ENCODE measurements at places on chromosomes 2 and 18.

- no peak for DNase-seq
These were observed 102.8 kb upstream of the BZW1 start for GRCh38 chr2:200708943-200709342.

DNA sequence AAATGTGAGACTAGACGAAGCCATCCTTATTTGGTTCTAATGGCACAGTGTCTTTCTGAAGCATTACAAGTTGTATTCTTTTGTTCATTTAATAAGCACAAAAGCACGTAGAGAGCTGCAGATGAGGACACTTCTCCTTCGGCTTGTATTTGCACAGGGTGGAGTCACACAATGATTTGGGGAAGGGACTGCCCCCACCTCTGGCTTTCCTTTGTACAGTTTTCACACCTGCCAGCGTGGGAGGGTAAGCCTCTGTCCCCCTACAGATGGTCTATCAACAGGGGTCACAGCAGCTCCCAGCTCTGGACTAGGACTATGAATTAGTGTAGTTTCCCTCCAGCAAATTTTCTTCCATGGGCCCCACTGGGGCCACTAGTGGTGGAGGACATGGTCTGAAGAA lies 108.2 kb upstream of the KLHL14 start:
- DNase-seq, result no peak

- no peak for DNase-seq
These were observed 54.4 kb downstream of the ANKMY1 start for GRCh38 chr2:240503375-240503774.

DNA sequence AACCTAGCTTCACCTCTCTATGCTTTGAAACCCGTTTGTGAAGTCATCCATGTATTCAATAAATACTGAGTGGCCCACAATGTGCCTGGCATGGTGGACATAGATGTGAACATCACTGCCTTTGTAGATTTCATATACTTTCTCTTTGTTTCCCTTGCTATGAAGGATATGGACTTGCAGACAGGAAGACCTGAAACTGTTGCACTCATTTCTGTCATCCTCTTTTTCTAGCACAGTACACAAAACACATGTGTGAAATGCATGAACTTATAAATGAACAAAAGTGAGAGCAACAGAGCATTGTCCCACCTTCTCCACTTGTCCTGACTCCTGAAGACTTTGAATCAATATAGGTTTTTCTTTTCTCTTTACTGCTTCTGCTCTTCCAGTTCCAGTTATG lies 249.4 kb upstream of the LINC00305 start:
- DNase-seq, result no peak

GRCh38 chr2:64114063-64114911 lies 29.9 kb downstream of the PELI1 start:
- DNase-seq, result peak; percentile 17

DNA sequence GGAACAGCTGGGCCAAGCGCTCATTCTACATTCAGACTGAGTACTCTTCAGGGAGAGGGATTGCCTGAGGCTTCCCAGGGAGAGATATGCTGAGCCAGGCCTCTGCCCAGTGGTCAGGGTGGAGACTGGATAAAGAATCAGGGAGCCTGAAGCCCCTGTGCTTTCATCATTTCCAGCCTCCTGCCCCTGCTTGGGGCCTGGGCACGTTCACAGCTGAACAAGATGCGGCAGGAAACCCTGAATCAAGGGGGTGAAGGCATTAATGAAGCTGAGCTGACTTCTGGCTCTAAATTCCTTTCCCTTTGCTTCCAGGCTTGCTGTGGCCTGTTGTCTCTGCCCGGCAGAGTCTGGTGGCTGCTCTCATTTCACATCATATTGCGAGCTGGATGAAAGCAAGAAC lies 35.0 kb downstream of the RPL37A start:
- DNase-seq, result no peak

DNA sequence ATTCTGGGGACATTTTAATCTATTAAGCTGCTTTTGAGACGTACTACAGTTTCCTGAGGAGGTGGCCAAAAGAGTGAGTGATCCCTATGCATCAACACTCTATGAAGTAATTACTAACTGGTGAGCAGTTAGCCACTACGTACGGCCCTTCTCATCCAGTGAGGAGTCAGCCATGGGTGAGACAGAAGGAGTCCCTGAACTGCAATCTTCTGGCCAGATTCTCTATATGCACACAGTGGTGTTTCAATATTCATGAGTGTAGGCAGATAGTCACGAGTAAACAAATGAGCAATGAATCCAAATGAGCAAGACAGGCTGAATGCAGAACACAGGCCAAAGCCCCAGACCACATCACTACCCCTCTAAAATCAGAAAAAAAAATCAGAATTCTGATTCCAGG lies 29.8 kb upstream of the TMEM214 start:
- DNase-seq, result no peak

- no peak for DNase-seq
These were observed 15.2 kb upstream of the FZD5 start for GRCh38 chr2:207784898-207785297.

DNA sequence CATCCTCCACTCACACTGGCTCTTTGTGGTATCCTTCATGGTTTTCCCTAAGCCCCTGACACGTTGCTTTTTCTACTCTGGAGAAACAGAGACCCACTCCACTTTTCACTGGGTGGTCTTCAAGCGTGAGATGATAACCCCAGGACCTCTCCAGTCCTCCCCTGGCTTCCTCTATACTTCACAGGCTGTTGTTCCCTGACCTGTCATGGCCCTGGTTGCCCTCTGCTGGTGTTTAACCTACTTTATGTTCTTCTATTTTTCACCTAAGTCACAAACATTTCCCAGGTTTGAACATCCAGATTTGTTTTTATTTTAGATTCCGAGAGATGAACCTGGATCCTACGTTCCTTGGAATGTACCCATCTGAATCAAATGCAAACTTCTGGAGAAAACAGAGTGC lies 84.5 kb downstream of the AOX1 start:
- DNase-seq, result no peak
